Stimulated activated naive CD8-positive, alpha-beta T cell treated with anti-CD3 and anti-CD28 coated beads, Interleukin-15, Interleukin-2, amounts not matched to agents 100 U/mL and 50 U/mL, for 24 hours (primary cell): ENCODE measurements at places on chromosomes 3 and 15.

GRCh38 chr3:403826-404225 lies 207.3 kb downstream of the CHL1 start:
- DNase-seq: no peak

- DNase-seq: no peak
Measured at GRCh38 chr15:85727068-85727467, 67.7 kb downstream of the KLHL25 start.

DNA sequence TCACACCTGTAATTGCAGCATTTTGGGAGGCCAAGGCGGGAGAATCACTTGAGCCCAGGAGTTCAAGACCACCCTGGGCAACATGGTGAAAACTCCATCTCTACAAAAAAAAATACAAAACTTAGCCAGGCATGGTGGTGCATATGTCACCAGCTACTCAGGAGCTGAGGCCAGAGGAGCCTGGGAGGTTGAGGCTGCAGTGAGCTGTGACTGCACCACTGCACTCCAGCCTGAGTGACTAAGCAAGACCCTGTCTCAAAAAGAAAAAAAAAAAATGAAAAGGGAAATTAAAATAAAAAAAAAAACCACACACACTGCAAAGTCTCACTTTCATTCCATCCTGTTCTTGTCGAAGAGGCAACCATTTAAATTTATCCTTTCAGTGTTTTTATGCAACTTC lies 100.8 kb upstream of the PIAS1 start:
- no peak for DNase-seq

DNA sequence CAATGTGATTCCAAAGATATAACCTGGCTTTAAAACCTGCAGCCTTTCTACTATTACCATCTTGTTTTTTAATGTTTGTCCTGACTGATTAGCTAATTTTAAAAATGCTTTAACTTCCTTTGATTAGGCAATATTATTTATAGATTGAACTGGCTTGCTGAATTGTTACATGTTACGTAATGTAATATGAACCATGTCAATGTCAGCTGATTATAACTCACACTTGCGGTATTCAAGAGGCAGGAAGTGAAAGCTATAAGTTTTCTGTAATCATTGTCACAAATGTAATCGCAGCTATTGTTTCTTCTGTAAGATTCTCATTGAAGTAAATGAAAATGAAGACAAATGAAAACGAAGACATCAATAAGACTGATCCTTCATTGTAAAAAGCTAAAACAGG lies 146.8 kb downstream of the ROBO2 start:
- DNase-seq: no peak

GRCh38 chr15:99386391-99386790 lies 135.1 kb downstream of the LRRC28 start:
- no peak for DNase-seq

- no peak for DNase-seq
Measured at GRCh38 chr3:135905058-135905724, 60.3 kb upstream of the PPP2R3A start.

DNA sequence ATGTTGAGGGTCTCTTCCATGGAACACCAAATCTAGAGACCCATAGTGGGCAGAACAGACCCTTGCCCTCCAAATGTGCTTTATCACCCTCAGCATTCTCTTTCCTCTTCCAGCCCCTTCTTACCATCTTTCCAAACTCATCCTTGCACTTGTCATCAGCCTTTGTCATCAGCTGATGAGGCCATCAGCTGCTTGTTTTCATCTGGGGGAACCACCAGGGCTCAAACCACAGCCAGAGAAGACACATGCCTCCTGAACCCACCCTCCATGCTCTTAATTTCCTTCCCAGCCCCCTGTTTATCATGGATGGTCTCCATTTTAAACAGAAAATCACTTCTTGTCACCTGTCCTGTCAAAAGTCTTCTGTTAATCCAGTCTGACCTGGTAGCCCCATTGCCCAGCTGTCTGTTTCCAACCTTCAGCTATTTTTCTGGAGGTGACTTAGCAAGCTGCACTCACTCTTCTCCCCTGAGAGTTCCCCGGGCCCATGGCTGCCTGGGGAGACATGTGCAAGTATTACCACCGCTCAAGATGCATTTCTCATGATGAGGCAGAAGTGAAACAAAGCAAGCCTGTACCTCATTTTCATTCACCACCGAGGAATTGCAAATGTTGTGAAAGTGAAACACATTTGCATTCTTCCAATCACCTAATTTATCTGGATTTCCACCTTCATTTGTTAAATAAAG lies 14.7 kb upstream of the SYNM start:
- DNase-seq: no peak

DNA sequence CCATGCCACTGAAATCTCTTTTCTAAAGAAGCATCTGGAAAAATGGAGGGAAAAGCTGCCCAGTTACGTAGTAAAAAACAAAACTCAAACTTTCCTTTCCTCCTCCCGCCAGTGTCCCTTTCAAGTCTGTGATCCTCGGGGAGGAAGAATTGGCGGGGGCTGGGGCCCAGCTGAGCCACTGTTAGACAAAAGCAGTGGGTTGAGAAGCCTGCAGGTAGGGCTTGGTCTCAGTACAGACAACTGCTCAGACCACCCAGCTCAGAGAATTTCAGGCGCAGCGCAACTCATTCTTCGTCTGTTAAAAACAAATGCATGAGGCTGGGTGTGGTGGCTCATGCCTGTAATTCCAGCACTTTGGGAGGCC lies 117.1 kb downstream of the MYLK start:
- DNase-seq: no peak

- DNase-seq: no peak
Measured at GRCh38 chr3:115418583-115418982, 204.7 kb upstream of the GAP43 start.

DNA sequence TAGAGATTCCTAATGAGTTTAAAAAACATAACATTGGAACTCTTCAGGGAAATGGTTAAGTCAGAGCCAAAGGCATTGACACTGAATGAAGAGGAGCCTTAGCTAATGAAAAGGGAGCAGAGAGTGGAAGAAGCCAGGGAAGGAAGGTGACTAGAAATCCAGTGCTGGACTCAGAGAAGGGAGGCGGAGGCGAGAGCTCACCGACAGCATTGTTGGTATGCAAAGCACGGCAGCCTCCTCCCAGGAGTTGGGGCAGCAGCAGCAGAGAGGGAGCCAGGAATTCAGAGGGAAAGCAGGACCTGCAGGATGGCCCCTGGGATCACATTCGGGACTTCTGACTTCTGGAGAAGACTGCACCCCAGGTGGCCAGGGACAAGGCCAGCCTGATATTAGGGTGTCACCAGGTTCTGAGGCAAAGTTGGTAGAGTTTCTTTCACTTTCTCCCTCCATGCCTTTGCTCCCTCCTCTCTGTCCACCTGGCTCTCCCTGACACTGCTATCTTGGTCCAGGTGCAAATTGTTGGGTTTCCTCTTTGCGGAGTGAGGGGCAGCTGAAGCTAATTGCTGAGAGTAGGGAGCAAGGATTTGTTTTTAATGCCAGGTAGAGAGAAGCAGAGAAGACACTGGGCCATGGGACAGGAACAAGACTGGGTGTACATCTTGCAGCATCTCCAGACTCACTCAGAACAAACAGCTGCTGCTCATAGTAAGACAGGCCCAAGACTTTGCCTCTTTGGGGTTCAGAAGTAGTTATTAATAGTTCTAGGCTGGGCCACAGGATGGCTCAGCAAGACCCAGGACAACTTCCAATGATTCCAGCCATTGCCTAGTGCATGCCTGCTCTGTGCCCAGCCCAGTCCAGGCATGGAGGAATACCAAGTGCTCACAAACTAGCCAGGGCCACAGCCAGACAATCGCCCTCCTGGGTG lies 157.9 kb downstream of the TLE3 start:
- DNase-seq: no peak

DNA sequence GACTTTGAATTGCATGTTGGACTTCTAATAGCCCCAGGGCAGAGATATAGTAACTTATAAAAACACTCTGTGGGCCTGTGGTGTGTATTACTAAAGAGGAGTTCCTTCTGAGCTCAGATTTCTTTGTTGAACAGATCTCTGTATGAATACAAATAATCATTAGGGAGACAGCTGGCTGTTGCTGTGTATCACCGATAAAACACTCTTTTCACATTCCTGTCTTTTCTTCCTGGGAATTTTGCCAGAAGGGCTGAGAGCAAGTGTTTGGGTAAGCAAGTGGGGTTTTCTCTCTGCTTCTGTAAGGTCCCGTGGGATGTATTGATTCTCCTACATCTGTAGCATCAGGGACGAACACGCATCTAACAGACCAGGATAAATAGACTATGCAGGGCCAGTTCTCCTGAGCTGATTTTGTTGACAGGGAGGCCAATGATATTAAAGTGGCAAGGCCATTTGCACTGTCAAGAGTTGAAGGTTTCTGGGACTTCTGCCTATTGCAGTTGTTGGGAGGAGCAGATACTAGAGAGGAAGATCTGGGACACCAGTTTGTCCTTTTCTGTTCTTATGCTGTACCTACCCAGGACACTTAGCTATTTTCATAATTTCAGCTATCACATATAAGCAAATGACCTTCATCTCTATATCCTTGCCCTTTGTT lies 225.9 kb upstream of the CD96 start:
- DNase-seq: no peak

GRCh38 chr3:193805448-193805847 lies 212.4 kb downstream of the OPA1 start:
- DNase-seq: no peak

GRCh38 chr3:16429086-16429485 lies 84.4 kb downstream of the RFTN1 start:
- DNase-seq: no peak

- no peak for DNase-seq
Measured at GRCh38 chr3:185900228-185900627, 37.6 kb downstream of the TRA2B start.

GRCh38 chr3:4583416-4583815 lies 90.3 kb downstream of the ITPR1 start:
- DNase-seq: no peak

DNA sequence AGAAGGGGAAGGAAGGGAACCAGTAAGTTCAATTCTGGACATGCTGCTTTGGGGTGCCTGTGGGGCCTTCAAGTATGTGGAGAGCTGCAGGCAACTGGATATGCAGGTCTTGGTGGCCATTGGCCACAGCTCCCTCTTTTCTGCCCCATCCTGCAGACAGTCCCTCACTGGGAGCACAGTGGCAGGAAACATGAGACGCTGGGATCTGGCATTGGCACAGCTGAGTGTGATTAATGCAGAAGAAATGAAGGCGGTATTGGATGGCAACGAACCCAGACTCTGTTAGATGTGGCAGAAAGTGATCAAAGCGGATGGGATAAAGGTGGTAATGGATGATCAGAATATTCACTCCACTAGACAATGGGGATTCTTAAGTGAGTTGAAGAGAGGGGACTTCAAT lies 23.2 kb upstream of the VPS8 start:
- no peak for DNase-seq

- no peak for DNase-seq
Measured at GRCh38 chr3:194450341-194450740, 36.5 kb downstream of the ATP13A3 start.

DNA sequence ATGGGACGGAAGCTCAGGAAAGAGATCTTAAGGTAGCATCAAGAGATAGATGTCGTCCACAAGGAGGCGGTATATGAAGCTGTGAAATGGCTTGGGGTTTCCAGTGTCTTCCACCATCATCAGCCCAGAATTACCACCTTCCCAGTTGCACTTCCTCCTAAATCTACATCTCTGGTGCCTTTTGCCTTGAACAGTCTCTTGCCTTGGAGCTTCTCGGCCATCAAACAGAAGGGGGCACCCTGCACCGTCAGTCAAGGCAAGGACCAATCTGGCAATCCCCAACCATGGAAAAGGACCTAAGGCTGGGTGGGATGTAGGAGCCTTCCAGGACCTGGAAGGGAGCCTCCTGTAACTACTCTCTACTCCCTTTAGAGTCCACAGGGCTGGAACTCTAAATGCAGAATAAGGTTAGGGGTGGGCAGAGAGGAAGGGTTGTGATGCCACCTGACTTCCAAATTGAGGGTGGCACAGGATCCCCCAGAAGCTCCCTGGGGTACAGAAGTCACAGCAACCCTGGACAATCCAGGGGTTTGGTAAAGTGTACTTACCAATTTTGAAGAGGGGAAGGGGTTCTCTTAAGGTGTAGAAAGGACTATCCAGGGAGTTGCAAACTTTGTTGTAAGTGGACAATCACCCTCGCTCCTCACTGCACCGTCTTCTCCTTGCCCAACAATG lies 1.0 kb upstream of the RYR3 start:
- no peak for DNase-seq

DNA sequence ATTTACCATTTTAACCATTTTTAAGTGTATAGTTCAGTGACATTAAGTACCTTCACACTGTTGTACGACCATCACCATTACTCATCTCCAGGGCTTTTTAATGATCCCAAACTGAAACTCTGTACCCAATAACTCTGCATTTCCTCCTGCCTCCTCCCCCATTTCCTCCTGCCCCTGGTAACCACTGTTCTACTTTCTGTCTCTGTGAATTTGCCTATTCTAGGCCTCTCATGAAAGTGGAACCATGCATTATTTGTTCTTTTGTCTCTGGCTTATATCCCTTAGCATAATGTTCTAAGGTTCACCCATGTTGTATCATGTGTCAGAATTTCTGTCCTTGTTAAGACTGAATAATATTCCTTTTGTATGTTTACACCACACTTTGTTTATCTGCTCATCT lies 154.2 kb downstream of the MECOM start:
- no peak for DNase-seq

GRCh38 chr3:142861926-142862325 lies 27.0 kb downstream of the PCOLCE2 start:
- no peak for DNase-seq

DNA sequence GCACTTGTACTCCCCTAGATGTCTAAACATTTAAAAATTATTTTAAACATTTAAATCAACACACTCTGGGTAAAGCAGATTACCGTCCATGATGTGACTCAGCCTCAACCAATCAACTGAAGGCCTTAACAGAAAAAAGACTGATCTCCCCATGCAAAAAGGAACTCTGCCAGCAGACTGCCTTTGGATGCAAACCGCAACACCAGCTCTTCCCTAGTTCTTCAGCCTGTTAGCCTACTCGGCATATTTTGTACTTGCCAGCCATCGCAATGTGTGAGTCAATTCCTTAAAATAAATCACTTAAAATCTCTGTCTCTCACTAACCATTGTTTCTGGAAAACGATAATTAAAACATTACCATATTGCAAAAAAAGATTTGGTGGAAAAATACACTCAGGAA lies 375.9 kb downstream of the RSL24D1 start:
- no peak for DNase-seq
